ENCODE measurements at places on chromosomes 11 and 22. TPM values are rescaled to one million over a fixed set of nuclear protein-coding genes. Genes with fewer than 3 reads are reported as not detected.

C11orf42 gene
- total RNA-seq = not detected

TRMT2A gene
- 81.8 TPM for total RNA-seq

SPON1 gene
- total RNA-seq = 37.1 TPM

LDHAL6A gene
- total RNA-seq = not detected

ADM2 gene
- total RNA-seq = 4.6 TPM

RASGRP2 gene
- 23.3 TPM for total RNA-seq

TNNT3 gene
- total RNA-seq = 57.7 TPM

PHF21B gene
- total RNA-seq = 3.9 TPM

TRIM44 gene
- total RNA-seq = 93.6 TPM

OR5P2 gene
- total RNA-seq = 5.6 TPM

CENPM gene
- 1.2 TPM for total RNA-seq

SCN4B gene
- total RNA-seq = 1.4 TPM

OR56A1 gene
- total RNA-seq = 0.05 TPM

MIOX gene
- not detected for total RNA-seq

APOBEC3C gene
- 41.4 TPM for total RNA-seq

LSP1 gene
- 47.4 TPM for total RNA-seq

CHADL gene
- total RNA-seq = 8.9 TPM

PRMT3 gene
- 26.5 TPM for total RNA-seq

LYVE1 gene
- total RNA-seq = 30.8 TPM

P4HA3 gene
- 1.7 TPM for total RNA-seq
